Hematopoietic multipotent progenitor cell treated with erythropoietin and hydrocortisone succinate and interleukin-3 and kit ligand, for 4 days (in vitro differentiated cells): ENCODE measurements at places on chromosomes 16 and 17.
A peak's percentile ranks its signal among the peaks of the same experiment; 100 is the strongest.

GRCh38 chr17:15919466-15919865, 25.5 kb upstream of the ADORA2B start:
- DNase-seq = no peak

DNA sequence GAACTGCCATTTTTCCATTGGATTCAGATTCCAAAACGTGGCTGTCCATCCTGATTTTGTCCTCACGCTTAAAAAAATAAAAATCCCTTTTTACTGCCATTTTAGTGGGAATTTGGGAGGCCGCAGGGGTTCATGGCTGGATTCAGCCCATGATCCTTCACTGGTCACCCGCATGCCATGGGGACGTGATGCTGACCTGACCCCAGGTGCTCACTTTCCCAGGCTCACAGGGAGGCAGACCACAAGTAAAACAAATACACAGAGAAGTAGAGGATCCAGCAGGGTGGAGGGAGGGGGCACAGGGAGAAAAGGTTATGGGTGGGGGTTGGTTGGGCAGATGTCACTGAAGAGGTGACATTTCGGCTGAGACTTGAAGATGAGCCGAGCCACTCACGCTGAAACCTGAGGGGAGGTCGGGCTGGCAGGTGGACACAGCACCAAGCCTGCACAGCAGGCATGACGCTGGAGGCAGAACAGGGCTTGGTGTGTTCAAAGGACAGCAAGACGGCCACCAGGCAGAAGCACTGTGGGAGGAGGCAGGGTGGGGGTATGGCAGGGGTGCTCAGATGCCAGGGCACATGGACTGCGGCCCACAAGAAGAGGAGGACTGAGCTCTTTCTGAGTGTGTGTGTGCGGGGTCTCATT, 10.7 kb downstream of the COX4I1 start:
- no peak for DNase-seq

GRCh38 chr17:17849147-17849820, 12.5 kb upstream of the SREBF1 start:
- peak; percentile 96 for DNase-seq

- DNase-seq = no peak
Observed at GRCh38 chr17:8359769-8360168, 16.7 kb downstream of the KRABD2 start.

DNA sequence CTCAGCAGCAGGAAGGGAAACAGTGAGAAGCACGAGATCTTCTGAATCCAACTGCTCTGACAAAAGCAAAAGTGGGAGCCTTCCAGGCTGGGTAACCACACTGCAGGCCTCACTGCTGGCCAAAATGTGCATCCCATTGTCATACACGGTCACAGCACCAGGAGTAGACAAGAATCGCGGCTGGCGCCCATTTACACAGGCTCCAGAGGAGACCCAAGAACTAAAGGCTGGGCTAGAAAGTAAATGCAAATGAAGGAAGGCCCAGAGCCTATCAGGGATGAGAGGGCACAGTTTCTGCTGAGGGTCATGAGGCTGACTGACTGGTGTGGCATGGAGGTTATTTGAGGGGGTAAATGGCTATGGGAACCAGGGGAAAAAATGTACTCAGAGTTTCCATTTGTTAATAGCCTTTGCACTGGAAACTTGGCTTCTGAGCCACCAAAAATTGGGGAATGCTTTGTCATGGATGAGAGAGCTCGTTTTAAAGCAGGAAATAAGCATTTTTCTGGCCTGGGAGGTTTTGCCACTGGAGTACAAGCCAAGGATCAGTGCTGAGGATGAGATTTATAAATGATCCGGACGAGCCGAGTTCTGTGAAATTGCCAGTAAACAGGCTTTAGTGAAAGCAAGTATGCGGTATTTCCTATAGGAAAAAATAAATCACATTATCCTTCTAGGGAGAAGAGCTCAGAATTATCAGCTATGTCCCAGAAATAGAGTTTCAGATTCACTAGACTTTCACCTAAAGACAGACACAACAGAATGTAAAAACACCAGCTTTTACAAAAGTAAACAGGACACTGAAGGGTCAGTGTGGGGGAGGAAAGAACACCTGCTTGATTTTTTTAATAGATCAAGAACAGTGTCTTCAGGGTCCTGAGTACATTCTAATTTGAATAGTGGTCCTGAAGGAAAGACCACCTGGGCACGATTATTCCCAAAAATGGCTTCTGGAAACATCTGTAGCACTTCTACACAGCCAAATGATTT, 66.9 kb upstream of the GSG1L start:
- DNase-seq = peak; percentile 13

DNA sequence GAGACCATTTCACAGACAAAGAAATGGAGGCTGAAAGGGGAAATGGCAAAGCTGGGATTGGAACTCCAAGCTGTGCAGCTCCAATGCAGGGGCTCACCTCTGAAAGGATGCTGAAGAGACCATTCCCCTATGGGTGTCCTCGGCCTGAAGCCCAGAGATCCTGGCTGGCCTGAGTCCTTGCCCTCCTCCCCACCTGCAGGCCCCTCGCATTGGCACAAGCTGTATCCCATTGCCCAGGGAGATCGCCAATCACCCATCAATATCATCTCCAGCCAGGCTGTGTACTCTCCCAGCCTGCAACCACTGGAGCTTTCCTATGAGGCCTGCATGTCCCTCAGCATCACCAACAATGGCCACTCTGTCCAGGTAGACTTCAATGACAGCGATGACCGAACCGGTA, 2.6 kb downstream of the CA7 start:
- no peak for DNase-seq

- peak; percentile 25 for DNase-seq
Observed at GRCh38 chr17:64777415-64778239, 115.5 kb upstream of the SMURF2 start.

DNA sequence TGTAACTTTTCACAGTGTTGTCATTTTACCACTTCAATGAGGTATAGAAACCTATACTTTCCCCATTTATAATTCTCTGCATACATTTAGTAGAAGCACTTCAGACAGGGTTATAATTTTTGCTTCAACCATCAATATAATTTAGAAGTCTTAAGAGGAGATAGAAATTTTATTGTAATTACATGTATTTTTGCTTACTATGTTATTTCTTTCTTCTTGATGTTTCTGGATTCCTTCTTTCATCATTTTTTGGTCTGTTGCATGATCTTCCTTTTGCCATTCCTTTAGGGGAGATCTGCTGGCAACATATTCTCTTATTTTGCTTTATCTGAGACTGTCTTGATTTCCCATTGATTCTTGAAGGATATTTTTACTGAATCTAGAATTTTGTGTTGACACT, 31.1 kb downstream of the SPECC1 start:
- no peak for DNase-seq

DNA sequence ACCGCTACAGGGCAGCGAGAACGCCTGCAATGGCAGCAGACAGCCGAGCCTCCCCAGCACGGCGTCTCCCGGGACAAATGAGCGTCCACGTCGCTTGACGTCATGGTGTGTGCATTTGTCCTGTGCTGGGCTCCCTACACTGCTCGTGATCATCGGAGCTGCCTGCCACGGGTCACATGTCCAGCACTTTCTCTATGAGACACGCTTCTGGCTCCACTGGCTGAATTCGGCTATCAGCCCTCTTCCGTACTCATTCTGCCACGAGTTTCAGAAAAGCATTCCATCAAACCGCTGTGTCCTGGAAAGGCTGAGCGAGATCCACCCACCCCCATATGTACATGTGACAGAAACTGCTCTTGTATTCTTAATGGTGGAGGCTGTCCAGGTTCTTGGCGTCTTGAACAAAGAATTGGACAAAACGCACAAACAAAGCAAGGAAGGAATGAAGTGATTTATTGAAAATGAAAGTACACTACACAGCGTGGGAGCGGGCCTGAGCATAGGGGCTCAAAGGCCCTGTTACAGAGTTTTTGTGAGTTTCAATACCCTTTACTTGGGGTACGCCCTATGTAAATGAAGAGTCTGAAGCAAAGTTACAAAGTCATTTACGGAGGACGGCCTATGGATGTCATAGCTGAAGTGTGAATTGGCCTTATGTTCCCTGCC, 28.5 kb upstream of the SHCBP1 start:
- DNase-seq = no peak

GRCh38 chr16:14564323-14564722, 65.7 kb downstream of the PARN start:
- no peak for DNase-seq

- DNase-seq = no peak
Observed at GRCh38 chr16:77868478-77868877, 80.1 kb downstream of the VAT1L start.

- DNase-seq = no peak
Observed at GRCh38 chr17:68870161-68870826, 84.9 kb downstream of the ABCA8 start.

- DNase-seq = no peak
Observed at GRCh38 chr17:77185137-77185536, 44.4 kb downstream of the SEC14L1 start.

GRCh38 chr17:36592316-36592715, 637 bp downstream of the DHRS11 start:
- DNase-seq = peak; percentile 73

- DNase-seq = peak; percentile 46
Observed at GRCh38 chr16:67530013-67530939, 1.6 kb downstream of the RIPOR1 start.

- DNase-seq = no peak
Observed at GRCh38 chr16:7763111-7763510, 430.5 kb downstream of the RBFOX1 start.

DNA sequence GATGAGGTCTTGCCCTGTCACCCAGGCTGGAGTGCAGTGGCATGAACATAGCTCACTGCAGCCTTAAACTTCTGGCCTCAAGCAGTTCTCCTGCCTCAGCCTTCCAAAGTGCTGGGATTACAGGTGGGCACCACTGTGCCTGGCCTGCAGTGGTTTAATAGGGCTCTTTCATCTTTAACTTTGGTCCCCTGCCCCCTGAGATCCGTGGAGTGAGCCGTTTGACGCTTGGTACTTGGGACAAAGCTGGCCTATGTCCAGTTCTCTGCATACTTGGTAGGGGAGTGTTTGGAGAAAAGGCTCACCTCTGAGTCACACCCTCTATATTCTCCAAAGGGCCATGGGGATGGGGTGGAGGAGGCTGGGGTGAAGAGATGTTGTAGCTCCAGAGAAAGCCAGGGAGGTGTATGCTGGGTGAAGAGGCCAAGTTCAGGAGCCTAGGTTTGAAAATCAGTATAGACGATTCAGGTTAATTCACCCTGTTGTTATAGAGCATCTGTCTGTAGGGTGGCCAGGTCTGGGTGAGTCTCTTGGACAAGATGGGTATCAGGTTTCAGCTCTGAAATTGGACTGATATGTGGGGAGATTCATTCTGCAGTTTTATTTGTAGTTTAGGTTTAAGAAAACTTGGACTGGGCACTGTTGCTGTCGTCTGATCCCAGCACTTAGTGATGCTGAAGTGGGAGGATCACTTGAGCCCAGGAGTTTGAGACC, 17.6 kb downstream of the ABCC1 start:
- no peak for DNase-seq

- no peak for DNase-seq
Observed at GRCh38 chr17:45092911-45093430, 31.9 kb downstream of the NMT1 start.

- no peak for DNase-seq
Observed at GRCh38 chr17:11094331-11094730, 146.7 kb upstream of the SHISA6 start.

- DNase-seq = no peak
Observed at GRCh38 chr17:74853669-74854068, 6.0 kb downstream of the GRIN2C start.

DNA sequence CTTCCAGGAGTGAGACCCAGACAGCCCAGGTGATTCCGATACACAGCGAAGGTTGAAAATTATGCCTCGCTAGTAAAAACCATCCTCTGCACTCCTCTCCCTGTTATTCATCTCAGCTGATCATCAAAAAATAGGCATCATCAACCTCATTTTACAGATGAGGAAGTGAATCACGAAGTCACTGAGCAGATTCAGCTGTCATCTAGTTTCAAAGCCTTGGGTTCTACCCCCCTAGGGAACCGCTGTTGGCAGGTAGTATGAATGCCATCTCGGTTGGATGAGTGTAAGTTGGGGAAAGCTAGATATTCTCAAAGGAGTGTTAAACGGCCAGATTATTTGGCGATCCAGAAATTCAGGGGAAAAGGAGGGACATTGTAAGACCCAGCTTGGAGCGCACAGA, 2.0 kb downstream of the CRYM start:
- DNase-seq = no peak
